Stimulated activated CD8-positive, alpha-beta memory T cell treated with anti-CD3 and anti-CD28 coated beads, Interleukin-4, amount 100 ng/mL, for 1 hour (primary cell): ENCODE measurements at places on chromosomes 11 and 22.

DNA sequence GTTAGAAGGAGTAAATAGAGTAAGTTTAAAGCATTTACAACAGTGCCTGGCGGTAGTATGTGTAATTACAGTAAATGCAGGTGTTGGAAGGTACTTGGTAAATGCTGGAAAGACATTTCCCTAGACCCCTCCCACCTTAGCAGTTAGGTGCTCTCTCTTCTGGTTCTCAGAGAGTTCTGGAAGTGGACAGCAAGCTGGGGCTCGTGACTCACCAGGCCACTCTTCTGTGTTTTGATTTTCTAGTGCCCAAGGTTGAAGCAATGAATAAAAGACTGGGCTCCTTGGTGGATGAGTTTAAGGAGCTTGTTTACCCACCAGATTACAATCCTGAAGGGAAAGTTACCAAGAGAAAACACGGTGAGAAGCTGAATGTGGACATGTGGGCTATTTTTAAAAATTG lies 27.6 kb downstream of the SNU13 start:
- DNase-seq, result no peak

DNA sequence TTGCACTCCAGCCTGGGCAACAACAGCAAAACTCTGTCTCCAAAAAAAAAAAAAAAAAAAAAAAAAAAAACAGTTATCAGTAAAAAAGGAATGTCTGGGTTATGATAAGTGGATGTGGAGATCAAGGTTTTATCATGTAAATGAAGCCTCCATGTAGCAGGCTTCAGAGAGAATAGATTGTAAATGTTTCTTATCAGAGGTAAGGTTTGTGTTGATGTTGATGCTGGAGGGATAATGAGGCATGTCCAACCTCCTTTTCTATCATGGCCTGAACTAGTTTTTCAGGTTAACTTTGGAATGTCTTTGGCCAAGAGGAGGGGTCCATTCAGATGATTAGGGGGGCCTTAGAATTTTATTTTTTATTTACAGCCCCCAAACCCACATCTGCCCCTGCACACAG lies 35.4 kb upstream of the TREH start:
- no peak for DNase-seq

DNA sequence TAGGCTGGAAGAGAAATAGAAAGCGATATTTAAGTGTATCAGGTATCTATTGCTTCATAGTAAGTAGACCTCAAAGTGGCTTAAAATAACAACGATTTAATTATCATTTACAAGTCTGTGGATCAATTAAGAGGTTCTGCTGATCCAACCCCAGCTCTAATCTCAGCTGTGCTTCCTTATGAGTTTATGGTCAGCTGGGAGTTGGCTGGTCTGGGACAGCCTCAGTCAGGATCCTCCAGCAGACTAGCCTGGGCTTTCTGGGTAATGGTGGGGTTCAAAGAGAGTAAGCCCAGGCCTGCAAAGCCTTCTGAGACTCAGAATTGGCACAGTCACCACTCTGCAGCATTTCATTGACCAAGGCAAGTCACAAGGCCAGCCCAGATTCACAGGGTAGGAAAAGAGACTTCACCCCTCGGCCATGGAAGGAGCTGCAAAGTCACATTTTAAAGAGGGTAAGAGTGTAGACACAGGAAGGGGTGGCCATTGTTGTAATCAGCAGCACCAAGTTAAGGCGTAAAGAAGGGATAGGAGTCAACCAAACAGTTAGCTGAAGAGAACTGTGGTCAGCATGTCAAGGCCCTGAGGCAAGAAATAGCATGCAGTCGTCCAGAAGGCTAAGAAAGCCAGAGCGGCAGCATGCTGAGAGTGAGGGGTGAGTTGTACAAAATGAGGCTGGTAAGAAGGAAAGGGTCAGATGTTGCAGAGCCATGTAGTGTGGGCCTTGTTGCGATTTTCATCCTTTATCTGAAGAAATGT lies 168.2 kb downstream of the ETS1 start:
- DNase-seq, result no peak

- no peak for DNase-seq
Observed at GRCh38 chr11:62245271-62245753, 3.3 kb downstream of the SCGB1D2 start.

- DNase-seq, result no peak
Observed at GRCh38 chr11:105298630-105299029, 159.1 kb upstream of the CARD18 start.
